PC-9 (cell line): ENCODE measurements at places on chromosomes 1 and 21.

DNA sequence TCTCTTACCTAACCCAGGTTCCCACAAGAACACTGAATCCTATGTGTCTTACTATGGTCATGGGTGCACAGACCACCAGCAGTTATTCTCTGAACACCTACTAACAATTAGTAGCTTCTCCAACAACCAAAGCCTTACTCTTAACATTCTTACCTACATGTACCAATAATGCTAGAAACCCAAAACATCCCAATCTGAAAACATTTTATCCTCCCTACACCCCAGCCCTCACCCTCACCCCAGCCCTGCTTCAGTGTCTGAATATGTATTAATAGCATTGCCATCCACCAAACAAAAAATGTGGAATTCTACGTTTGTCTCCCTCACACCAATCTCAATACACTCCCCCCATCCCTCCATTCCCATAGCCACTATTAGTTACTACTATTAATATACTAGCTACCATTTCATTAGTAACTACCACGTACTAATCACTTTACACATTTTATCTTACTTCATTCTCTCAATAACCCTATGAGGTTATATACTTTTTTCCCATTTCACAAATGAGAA lies 2.6 kb downstream of the TRIM33 start:
- DNase-seq, result no peak

GRCh38 chr1:27856561-27857343 lies 15.6 kb upstream of the THEMIS2 start:
- no peak for DNase-seq

DNA sequence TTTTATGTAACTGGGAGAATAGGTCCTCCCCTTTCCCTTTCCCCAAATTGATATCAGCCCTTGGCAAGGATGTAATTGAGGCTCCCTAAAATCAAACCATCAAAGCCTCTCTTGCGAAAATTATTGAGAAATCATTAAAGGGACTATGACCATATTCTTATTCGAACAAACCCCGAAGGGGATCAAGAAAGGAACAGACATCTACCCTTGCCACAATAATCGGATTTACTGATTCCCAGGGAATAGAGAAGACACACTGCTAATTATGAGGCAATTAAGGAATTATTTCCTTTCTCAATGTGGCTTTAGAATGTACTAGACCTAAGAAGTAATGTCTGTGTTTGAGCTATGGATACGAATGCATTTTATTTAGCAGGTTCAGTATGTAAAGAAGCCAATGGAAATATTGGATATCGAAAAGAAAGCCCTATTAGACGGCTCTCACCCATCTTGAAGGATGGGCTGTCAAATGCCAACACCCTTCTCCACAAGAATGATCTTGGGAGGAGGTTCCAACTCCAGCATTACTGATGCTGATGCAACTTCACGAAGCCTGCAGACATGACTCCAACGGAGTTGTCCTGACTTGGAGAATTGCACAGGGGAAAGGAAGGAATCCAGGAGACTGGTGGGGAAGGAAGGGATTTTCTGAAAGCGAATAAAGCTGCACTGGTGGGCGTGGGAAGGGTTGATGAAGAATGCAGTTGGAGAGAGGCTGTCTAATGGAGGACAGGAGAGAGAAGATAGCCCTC lies 11.6 kb upstream of the PTPRF start:
- DNase-seq, result no peak

DNA sequence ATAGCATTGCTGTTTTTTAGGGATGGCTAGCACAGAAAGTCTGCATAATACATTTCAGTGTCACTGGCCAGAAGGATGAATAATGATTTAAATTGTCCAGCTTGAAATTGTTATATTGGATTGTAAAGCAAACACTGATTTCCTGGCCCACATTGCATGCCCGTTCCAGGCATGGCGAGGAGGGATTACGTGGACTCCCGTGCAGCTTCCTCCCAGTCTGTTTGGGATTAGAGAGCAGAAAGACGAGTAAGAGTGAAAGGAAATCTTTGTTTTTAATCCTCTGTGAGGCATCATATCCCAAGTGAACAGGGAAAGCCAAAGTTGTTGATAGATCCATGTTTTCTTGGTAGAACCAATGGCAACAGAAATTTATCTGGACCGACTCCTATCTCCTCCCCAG lies 8.4 kb downstream of the TRIM58 start:
- no peak for DNase-seq

DNA sequence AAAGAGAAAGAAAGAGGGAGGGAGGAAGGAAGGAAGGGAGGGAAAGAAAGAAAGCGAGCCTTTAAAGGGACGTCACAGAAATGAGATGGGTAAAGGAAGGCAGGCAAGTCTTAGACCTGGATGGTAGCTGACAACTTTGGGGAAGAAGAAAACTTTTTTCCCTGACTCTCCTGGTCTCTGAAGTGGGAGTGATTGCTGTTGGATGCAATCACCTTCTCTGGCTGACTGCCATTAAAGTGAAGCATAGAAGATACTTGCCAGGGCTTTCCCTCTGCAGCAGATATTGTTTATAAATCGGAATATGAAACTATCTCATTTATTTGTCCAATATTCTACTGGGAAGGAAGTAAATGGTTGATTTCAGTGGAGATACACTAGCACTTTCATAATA lies 27.0 kb downstream of the VCAM1 start:
- DNase-seq, result no peak

- no peak for DNase-seq
These were observed 149.3 kb upstream of the EDN2 start for GRCh38 chr1:41633764-41634163.

DNA sequence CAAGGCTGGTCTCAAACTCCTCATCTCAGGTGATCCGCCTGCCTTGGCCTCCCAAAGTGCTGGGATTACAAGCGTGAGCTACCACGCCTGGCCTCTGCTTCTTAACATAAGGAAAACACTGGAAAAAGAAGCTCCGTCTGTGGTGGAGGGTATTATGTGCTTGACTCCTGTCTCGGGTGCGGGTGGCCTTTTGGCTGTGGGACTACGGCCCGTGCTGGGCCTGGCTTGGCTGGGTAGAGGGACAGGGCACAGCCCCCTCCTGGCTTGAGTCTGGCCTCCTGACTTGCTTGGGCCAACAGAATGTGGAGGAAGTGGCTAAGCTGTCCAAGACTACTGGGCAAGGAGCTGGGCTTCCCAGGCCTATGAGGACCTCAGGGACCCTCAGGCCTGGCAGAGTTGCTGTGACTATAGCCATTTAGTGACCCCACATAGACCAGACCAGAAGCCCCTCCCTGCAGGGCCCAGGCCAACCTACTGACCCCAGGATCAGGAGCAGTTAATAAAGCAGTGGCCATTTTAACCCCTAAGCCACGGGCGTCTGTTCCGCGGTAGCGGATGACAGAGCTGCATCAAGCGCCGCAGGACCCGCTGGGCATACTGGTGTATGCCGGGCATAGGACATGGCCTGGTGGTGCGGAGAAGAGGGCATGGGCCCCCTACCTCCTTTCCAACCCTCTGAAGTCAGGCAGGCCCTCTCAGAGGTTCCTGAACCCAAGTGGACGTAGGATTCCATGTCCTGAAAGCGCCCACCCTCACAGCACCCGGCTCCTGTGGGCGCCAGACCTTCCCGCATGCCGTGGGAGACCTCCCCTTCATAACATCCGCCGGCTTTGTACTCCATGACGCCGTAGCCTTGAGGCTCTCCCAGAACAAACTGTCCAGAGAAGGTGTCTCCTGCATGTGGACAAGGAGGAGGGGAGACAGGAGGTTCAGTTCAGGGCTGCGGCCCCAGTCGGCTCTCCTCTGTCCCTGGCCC lies 4.4 kb downstream of the MORN1 start:
- DNase-seq, result no peak

GRCh38 chr1:20982316-20982715 lies 194.4 kb downstream of the EIF4G3 start:
- DNase-seq, result no peak

DNA sequence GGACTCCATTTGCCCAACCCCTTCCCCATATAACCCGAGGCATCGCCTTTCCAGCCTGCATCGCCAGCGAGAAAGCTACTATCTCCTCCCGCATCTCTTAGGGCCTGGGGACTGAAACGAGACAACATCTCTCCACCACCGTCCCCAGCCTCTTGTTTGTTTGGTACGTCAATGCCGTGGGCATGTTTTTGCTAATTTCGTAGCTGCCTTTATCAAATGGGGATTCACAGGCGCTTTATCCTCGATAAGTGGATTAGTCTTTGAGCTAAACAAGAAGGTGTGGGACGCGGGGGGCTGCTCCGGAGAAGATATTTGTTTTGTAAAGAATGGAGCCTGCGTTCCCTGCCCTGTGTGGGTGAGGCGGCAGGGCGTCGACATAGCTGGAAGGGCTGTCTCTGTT lies 91.6 kb downstream of the PAX7 start:
- DNase-seq, result no peak

- no peak for DNase-seq
These were observed 38.0 kb downstream of the KCTD3 start for GRCh38 chr1:215605011-215605621.

DNA sequence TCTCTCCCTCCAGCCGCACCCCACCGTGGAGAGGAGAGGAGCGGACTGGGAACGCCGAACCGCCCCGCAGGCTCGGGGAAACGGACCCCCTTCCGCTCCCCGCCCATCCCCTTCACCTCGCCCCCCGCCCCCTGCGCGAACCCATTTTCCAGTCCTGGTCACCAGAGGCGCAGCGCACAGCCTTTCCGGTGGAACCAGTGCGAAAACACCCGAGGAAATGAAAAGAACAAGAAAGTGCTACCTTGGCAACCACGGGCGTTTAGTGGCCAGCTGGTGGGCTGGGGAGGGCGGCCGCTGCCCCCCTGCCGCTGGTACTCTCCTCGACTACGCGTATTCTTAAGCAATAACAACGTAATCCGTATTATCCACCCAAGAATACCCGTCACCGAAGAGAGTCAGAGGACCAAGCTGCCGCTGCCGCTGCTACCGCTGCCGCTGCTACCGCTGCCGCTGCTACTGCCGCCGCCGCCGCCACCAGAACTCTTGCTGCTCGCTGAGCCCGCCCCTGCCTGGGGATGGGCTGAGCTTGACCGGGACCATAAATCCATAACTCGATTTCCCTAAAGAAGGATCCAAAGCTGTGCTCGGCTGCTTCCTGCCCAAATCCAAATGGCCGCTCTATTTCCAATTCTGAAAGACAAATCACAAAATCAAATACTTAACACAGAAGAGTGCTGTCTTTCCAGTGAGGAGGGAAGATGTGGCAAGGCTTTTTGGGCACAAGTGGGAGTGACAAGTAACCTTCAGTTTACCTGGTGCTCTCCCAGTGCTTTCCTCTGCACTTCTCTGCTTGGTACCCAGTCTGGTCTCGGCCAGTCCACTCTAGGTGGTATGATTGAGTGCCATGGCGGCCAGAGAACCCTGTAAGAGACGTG lies 125.2 kb upstream of the DPYD start:
- DNase-seq, result peak; percentile 48

GRCh38 chr1:28591708-28592320 lies at the start of gene RAB42:
TSS of gene RAB42 (plus strand) at chr1:28592265. CDS start at chr1:28592512, 247 bp downstream.
- DNase-seq, result peak; percentile 32

DNA sequence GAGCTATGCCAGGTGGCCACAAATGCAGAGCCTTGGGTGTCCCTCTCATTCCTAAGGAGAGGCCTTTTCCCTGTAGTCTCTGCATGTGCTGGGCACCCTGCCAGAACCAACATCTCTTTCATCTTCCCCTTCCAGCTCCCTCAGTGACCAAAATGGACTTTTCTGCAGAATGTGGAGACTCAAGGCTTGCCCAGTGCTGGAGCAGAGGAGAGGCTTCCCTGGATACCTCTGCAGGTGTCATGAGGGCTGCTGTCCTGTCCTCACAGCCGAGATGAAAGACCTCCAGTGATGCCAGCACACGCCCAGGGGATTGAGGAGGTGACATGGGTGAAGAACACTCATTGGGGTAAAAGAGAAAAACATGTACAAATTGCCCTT lies 347.0 kb upstream of the AJAP1 start:
- no peak for DNase-seq

DNA sequence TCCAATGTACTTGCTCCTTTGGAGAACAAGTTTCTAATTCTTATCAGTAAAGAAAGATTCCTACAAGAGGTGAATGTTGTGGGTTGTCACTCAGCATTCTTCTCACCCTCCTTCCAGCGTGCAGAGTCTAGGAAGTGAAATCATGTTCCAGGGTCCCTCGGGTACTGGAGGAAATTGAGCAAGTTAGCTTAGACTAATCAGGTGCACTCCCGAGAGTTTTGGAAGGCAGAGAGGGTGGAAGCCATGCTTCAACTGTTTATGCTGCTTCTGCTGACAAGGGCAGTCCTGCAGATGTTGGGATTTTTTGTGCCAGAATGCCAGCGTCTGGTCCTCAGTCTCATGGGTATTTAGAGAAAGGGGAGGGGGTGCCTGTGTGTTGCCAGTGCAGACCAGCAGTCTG lies 5.3 kb upstream of the C1orf115 start:
- DNase-seq, result no peak

- DNase-seq, result peak; percentile 93
These were observed 16.2 kb downstream of the TTC39A start for GRCh38 chr1:51313961-51314777.

- DNase-seq, result no peak
These were observed 60.0 kb upstream of the GJA8 start for GRCh38 chr1:147842578-147842977.

DNA sequence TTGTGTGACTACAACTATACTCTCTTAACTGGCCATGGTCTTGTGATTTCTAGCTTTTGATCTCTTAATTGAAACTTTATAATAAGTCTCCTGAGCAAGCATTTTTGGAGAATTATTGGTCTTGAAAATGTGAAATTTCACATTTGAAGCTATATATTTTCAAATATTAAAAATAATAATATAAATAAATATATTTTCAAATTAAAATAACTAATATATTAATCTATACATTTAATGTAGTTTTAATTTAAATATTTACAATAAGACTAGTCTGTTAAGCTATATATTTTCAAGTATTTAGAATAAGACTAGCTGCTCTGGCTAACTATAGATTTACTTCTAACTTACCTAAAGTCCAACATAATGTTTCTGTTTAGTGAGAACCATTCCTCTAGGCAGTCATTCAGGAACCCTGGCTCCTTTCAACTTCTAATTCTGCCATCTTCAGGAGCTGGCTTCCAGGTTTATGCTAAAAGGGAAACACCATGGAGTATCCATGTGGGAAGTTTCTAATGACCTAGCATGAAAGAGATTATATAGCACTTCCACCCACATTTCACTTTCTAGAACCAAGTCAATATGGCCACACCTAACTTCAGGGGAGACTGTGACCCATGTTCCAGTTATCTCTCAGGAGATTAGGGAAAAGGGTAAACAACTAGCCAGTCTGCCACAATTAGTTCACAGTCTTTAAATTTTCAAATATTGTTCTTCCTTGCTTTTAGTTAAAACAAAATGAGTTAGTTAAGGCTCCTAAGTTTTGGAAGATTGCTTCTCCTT lies 31.9 kb upstream of the TSHB start:
- no peak for DNase-seq

GRCh38 chr1:214637722-214638458 lies 34.9 kb downstream of the CENPF start:
- DNase-seq, result peak; percentile 9

- no peak for DNase-seq
These were observed 136.6 kb downstream of the SYF2 start for GRCh38 chr1:25095635-25096200.

- no peak for DNase-seq
These were observed 39.6 kb upstream of the PLEKHO1 start for GRCh38 chr1:150110116-150110515.

- DNase-seq, result no peak
These were observed 98.1 kb upstream of the ZNF678 start for GRCh38 chr1:227465256-227465655.

- DNase-seq, result no peak
These were observed 151.5 kb upstream of the BACE2 start for GRCh38 chr21:41016472-41016871.
